GM19239 (cell line): ENCODE measurements at places on chromosomes 11 and 22.

GRCh38 chr22:50171319-50171964 lies 911 bp downstream of the PANX2 start:
- DNase-seq, result no peak

DNA sequence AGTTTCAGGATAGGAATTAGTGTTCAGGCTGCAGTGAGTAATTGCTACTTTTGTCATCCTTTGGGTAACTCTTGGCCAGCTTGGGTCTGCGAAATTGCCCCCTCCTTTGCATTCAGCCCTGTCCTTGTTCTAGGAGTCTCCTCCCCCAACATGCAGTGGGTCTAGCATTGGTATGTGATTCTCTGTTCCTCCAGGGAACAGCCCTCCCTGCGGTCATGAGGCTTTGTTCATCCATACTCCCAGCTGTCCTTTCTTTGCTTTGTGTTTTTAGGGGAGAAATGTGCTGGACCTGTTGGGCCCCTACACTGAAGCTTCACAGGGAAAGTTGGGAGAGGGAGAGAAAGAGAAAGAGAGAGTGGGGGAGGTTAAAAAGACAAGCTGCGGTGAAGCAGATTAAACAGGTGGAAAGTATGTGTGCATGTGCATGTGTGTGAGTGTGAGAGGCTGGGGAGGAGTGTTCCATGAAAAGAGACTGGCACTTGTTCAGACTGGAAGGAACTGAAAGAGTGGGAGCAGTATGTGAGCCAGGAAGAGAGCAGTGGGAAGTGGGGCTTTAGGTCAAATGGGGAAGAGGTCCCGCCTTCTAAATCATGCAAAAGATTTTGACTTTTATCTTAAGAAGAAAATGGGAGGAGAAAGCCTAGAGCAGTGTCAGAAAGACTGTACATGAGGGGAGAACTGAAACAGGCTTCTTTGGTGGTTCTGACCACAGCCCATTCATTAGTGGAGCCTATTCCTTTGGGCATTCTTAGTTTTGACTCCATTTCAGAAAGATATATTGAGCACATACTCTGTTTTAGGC lies 17.9 kb upstream of the SESN3 start:
- no peak for DNase-seq

- DNase-seq, result no peak
Observed at GRCh38 chr11:121138259-121138658, 37.2 kb downstream of the TECTA start.

- DNase-seq, result no peak
Observed at GRCh38 chr11:18700375-18700774, 1.8 kb downstream of the TMEM86A start.

GRCh38 chr11:116643521-116643920 lies 129.3 kb downstream of the BUD13 start:
- no peak for DNase-seq
